ENCODE measurements at places on chromosomes 16 and 17.
A peak's percentile ranks its signal among the peaks of the same experiment; 100 is the strongest.

DNA sequence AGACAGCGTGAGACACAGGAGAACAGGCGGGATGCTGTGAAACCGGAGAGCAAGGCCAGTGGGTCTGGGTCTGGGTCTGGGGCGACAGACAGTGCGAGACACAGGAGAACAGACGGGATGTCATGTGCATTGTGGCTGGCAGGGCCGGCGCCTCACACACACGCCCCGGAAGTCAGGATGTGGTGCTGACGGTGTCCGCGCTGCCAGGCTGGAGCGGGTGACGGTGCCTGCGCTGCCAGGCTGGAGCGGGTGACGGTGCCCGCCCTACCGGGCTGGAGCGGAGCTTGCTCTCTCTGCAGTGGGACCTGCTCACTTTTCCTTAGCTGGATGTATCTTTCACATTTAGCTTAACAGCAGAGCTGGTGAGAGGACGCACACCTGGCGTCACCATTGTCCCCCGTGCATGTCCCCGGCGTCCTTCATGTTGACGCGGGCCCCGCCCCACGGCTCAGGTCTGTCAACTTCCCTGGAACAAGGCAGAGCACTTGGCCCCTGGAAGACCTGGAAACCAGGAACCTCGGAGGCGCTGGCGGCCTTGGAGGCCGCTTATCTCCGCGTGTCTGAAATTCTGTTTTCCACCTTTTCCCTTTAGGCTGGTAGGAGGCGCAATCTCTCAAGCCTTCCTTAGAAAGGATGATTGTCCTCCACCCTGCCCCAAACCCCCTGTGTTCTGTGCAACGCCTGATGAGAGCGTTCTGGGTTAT lies 43.0 kb upstream of the ZNF750 start:
- DNase-seq = peak; percentile 87

GRCh38 chr16:49703483-49703882 lies 152.4 kb downstream of the ZNF423 start:
- no peak for DNase-seq

DNA sequence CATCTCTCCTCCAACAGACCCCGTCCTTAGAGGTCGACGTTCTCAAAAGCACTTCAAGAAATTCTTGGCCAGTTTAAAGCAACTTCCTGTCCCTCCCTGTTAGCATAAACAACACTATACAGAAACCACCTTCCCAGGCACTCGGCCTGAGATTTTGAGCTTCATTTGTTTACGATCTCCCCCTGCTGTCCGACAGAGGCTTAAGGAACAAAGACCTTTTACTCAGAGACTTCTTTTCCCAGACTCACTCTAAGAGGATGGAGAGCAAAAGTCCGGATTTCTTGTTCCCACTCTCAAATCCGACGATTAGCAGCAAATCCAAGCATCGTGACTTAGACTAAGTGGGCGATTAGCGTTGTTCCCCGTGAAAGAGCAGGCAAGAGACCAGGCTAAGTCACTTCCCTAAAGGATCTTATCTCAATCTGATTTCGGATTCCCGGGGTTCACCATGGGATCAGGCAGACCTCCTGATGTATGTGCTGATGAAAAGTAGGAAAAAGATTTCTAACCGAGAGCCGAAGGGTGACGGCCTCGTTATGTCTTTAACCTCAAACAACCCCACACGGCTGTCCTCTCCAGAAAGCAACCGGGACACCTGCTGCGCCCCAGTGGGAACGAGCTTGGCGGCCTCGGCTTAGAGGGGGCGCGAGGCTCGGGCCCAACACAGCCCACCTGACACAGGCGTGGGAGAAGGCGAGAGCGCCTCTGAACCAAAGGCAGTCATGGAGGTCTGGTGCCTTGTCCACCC lies 598 bp downstream of the INPP5K start:
- DNase-seq = peak; percentile 76

- DNase-seq = no peak
Measured at GRCh38 chr17:34366529-34367107, 3.6 kb upstream of the CCL1 start.

DNA sequence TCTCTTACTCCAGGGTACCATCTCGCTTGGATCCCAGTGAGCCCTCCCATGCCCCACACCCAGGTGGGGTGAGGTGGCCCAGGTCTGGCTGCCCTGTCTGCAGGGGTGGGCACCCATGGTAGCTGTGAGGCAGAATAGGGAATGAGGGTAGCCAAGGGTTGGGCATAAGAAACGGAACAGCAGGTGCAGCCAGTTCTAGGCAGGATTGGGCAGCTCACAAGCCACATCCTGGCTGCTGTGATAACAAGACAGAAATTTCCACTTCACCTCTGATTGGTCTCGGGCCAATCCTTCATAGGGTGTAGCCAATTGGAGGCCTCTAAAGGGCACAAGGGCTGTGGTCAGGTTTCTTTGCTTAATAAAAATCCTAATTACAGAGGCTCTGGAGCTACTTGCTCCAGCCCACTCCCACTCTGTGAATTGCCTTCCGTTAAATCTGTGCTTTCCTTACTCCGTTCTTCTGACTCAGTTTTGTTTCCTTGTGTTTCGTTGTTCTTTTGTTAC lies 1.5 kb upstream of the ARHGDIG start:
- DNase-seq = peak; percentile 54

DNA sequence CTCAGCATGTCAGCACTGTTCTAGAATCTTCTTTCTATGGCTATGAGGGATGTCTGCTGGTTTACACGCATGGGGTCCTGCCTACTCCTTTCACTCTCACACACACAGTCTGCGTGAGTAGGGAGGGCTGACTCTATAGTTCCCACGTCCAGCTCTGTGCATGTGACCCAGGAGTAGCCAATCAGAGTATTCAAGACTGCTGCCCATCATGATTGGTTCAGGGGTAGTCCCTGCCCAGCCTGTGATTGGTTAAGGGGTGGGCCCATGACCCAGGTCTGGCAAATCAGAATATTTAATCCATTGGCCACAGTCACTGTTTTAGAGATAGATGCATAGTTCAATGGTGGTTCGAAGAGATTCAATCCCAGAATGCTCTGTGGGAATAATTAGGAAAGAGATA lies 151.3 kb upstream of the IRX3 start:
- DNase-seq = no peak

GRCh38 chr16:586645-587590 lies 2.9 kb upstream of the RAB40C start:
- no peak for DNase-seq

DNA sequence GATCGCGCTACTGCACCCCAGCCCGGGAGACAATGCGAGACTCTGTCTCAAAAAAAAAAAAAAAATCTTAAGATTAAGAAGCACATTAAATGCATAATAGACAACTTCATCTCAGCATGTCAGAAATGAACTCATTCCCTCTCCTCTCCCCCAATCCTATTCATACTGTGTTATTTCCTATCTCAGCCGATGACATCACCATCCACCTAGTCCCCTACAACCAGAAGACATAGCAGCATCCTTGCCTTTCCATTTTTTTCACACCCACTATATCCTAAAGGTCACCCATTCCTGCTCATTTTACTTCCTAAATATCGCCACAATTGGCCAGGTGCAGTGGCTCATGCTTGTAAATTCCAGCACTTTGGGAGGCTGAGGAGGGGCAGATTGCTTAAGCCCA lies 81.3 kb downstream of the RPGRIP1L start:
- no peak for DNase-seq

- peak; percentile 62 for DNase-seq
Measured at GRCh38 chr17:7858522-7858810, 663 bp downstream of the CYB5D1 start.

- DNase-seq = no peak
Measured at GRCh38 chr17:40760105-40761016, 5.2 kb upstream of the KRT25 start.

DNA sequence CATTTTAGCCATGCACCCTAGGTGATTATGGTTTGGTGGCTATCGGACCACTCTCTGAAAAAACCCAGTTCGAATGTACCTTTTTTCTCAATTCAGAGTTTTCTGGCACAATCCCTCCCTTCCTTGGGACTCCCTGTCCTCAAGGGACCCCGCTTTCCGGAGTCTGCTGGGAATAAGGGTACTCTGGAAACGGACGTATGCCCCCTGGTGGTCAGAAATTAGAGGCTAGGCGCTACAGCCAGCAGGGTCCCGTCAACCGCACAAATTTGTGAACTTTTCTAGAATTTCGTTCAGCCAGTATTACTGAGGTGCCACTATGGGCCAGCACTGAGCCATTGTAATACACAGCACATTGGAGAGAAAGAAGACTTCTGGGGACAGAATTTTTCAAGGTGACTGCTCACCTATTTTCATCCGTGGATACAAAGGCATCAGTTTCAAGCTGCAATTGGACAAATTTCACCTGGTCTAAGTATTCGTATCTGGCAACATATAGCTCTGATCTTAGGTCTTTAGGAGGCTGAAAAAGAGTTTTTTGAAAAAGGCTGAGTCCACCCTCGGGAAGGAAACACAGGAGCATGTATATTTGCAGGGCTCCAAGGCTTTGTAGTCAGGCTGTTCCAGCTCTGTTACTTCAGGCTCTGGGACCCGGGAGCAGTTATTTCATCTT lies 27.1 kb upstream of the CRYBA1 start:
- peak; percentile 83 for DNase-seq

- peak; percentile 11 for DNase-seq
Measured at GRCh38 chr17:146983-147761, 9.8 kb downstream of the SCGB1C2 start.

DNA sequence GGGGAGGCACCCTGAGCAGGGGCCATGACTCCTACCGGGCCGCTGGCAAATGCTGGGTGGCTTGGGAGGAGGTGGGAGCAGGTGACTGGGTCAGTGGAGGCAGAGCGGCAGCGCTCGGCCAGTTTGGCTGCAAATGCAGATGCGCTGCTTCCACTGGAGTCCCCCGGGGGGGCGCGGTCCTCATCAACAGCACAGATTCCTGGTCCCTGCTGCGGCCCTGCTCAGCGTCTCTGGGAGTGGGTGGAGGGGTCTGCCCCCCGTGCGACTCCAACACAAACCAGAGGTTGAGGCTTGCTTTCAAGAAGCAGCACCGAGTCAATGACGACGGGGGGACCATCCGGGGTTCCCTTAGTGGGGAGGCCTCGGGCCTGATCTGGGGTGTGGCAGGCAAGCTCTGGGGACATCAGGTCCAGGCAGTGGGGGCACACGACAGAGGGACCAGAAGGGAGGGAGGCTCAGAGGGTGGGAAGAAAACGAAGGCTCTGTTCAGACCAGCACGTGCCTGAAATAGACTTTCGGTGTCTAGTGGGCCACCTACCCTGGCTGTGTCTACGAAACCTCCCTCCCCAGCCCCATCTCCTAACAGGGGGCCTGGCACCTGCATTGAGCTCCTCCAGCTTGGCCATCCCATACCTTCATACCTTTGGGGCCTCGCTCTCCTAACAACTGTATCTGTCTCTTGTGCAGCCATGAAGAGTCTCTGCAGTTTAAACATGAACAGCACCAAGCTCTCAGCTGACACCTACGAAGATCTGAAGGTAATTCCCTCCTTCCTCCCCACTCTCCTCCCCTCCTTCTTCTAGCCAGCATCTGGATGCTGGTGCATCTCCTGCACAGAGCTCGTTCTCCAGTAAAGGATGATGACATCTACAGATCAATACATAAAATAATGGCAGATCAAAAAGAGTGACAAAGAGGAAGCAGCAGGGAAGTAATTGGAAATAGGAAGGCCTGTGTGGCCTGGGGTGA lies 72.5 kb upstream of the PLCG2 start:
- no peak for DNase-seq

DNA sequence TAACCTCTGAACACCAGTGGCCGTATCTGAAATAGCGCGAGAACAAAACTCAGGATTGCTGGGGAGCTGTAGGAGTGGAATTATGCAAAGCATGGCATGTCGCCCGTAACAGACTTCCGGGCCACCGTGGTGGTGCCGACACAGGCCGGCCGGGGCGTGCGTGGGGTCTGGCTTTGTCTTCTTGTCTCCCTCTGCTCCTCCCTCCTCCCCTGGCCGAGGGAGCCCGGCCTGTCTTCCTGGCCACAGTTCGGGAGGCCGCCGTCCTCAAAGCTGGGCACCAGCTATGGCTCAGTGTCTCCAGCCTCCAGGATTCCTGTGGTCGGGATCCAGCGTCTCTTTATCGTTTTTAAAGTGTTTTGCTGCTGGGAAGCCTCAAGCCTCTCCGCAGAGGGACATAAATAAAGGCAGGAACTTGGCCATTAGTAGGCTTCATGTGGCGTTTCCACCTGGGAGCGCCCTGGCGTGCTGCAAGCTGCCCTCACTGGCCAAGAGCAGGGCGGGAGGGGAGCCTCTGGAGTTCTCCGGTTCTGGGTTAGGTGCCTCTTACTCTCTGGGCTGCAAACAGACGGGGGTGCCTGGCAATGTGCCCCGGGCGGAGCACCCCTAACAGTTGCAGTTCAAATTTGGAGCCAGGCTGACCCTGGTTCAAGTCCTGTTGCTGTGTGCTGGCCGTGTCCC lies 22.0 kb upstream of the NPTX1 start:
- DNase-seq = no peak

- DNase-seq = no peak
Measured at GRCh38 chr17:7174603-7175326, 4.4 kb downstream of the ASGR1 start.

GRCh38 chr16:69111876-69112230 lies 6.4 kb downstream of the HAS3 start:
- DNase-seq = no peak

GRCh38 chr17:81580481-81580880 lies 28.3 kb upstream of the FAAP100 start:
- no peak for DNase-seq

GRCh38 chr17:35088356-35088880 lies 24.9 kb upstream of the RFFL start:
- DNase-seq = peak; percentile 27

DNA sequence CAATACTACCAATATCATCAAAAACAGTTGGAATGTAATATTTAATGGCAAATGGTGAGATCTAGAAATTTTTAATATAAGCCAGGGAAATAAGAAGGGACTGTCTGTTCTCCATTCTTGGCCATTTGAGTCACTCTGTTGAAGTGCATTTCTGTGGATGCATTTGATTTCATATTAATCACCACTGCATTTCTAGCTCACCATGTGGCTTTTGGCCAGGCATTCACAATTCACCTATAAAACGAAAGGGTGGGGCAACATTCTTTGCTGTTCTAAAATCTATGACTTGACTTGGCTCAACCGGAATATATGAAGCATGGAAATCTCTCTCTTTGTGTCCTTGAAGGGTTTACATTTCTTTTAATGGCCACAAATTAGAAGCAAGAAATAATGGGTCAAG lies 483.0 kb downstream of the SLC39A11 start:
- DNase-seq = no peak

DNA sequence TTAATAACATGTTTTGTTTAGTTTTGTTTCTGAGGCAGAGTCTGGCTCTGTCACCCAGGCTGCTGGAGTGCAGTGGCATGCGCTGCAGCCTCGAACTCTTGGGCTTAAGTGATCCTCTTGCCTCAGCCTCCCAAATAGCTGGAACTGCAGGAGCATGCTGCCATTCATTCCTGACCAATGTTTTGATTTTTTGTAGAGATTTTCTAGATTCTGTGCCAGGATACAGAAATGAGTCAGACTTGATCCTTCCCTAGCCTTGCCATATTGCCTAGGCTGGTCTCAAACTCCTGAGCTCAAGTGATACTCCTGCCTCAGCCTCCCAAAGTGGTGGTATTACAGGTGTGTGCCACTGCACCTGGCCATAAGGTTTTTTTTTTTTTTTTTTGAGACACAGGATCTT lies 17.7 kb downstream of the TAOK1 start:
- no peak for DNase-seq

GRCh38 chr16:66298571-66299120 lies 67.8 kb upstream of the CDH5 start:
- no peak for DNase-seq
